ENCODE measurements at places on chromosomes 2 and 18.

DNA sequence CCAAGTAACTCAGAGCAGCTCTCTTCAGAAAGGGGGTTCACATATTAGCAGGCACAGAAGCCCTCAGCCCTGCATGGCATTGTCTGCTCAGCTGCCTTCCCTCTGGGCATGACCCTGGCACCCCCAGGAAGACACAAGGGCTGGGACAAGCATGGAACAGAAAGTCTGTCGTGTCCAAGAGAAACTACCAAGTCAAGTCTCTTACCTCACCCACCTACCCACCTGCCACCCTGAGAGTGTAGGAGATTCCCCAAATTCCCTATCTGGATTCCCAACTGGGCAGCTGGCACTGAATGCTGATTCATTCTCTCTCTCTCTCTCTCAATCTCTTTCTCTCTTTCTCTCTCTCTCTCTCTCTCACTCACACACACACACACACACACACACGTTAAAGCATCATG is 21.6 kb downstream of the SMAD7 start:
- DNase-seq, result no peak

DNA sequence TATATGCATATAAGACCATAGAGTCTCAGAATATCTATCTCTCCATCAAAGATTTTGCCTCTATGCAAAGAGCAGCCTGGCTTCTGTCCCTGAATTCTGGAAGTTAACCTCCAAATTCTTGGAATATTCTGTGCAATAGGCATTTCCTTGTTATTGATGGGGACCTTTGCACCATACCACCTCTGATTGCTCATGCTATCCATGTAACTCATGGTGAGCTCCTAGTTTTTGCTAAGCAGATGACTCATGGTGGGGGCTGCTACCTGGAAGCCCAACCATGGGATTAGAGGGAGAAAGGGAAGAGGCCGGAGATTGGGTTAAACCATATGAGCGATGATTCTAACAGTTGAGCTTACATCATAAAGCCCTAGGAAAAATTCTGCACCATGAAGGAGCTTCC is 310.2 kb upstream of the FIGN start:
- no peak for DNase-seq

GRCh38 chr2:121837591-121837990 is 82.1 kb downstream of the TSN start:
- DNase-seq, result no peak

DNA sequence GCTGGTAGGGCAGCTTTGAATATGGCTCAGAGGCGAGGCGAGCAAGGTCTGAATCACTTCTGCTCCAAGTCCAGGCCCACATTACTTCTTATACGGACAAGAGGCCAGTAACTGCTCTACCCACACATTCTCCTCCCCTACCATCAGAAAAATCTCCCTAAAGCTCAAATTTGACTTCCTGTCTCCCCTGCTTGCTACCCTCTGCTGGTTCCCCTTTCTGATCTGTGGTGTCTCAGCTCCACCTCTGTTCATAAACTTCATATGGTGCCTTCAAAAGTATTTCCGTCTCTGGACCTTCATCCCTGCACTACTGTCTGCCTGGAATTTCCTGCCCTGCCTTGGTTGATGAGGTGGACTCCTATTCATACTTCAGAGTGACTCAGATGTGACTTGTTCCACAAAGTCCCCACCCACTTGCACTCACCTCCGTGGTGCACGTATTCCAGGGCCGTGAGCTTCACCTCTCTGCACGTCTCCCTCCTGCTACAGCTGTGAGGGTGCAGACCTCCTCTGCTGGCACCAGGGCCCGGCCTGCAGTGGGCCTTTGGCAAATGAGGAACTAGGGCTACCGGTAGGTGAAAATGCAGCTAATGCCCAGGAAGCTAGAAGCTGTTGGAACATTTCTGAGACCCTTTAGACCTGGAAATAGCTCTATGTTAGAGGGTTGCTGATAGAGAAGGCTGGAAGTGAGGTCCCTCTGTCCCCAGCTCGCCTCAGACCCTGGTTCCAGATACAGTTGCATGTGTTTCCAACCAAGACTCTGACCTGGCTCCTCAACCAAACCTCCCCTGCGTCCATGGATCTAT is 24.6 kb upstream of the KCMF1 start:
- peak; percentile 90 for DNase-seq

DNA sequence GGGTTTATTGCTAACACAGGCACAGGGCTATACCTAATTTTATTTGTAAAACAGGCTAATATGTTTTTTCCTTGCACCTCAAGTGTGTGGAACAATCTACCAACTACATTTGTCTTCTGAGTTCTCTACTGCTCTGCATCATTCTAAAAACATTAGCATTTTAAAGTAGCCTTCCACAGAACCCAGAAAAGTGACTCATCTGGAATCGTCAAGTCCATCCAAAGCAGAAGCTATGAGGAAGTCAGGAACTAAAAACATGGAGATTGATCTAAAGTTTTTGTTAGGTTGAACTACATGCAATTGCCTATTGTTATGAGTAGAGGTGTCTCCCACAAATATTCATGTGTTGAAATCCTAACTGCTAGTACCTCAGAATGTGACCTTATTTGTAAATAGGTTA is 70.9 kb downstream of the SUCLG1 start:
- DNase-seq, result no peak

DNA sequence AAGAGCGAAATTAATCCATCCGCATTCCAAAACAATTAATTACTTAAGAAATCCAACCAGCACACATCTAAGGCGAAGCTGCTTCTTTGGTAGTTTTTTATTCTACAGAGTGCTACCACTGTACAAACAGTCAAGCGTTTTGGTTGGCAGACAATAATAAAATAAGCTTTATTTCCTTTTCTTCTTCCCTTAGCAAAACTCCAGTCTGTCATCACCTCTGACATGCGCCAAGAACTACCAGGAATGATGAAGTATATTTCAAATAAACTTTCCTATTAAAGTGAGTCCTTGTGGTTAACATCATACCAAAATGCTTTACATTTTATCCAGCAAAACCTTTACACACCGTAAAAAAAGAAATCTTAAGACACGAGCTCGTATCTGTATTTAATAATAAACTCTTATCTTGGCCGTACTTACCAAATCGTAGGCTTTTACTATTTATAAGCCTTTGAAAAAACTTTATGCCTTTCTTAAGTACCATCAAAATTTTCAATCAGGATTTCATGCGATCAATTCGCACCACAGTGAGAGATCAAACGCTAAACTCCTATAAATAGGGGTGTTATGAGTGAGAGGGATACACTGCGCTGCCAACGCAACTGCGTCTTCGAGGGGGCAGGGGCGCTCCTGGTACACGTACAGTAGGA is 1.3 kb downstream of the ATL2 start:
- DNase-seq, result no peak

- DNase-seq, result no peak
These were observed 1165.6 kb upstream of the ZEB2 start for GRCh38 chr2:145685383-145686050.

- no peak for DNase-seq
These were observed 4.6 kb downstream of the NEU2 start for GRCh38 chr2:233037078-233037477.

DNA sequence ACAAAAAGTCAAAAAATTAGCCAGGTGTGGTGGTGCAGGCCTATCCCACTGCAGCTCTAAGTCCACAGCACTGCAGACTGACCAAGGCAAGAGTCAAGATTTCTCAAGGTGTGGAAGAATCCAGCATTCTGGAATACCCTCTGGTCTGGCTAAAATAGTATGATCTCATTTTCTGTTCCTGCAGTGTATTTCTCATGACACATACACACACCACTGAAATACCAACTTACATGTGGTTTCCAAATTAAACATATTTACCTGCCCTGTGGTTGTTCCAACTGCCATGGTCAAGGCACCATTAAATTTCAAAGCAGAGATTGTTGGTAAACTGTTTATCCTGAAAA is 30.9 kb downstream of the NOL10 start:
- DNase-seq, result no peak

GRCh38 chr2:104685591-104685990 is 168.3 kb upstream of the POU3F3 start:
- DNase-seq, result no peak

GRCh38 chr2:216856406-216857065 is 3.3 kb downstream of the TNP1 start:
- DNase-seq, result no peak

DNA sequence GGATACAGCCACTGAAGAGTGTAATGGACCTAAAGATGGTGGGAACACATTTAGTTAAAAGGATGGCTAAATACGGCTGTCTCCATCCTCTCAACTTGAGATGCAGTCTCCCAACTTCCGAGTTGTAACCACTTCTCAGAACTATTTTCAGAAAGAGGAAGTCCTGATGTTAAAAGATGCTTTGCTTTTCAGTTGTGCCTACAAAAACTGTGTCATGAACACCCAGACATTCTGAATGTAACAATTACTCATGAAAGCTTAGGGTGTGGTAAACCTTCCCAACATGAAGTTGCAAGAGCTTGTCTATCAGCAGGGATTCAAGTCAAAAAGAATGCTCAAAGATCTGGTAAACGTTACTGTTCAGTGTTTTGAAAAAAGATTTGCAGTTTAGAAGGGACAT is 147.9 kb downstream of the DOCK10 start:
- peak; percentile 85 for DNase-seq

All from NB4 (cell line).